ENCODE measurements at places on chromosomes 3 and 15.

DNA sequence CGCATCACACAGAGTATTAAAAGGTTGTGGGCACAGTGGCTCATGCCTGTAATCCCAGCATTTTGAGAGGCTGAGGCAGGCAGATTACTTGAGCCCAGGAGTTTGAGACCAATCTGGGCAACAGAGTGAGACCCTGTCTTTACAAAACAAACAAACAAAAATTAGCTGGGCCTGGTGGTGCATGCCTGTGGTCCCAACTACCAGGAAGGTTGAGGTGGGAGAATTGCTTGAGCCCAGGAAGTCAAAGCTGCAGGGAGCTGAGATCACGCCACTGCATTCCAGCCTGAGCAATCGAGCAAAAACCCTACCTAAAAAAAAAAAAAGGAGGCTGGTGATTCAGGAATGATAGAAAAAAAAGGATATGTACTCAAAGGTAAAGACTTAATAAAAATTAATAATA is 28.2 kb upstream of the ST6GAL1 start:
- no peak for DNase-seq

GRCh38 chr15:53563627-53564026 is 195.8 kb downstream of the WDR72 start:
- no peak for DNase-seq

DNA sequence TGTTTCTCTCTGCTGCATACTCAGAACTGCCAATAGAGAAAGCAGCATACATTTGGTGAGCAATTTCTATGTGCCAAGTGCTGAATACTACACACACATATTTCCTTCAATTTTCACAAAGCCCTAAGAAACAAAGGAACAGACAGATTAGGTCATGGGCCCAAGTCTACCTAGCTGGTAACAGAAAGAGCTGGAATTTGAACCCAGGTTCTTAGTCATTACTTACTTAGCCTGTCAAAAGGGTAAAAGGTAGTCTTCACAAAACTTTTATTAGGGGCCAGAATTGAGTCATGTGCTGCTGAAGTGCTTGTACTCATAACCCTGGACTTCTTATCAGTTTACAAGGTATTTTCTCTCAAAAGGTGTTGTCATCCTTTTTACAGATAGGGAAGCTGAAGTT is 10.4 kb upstream of the ABHD17C start:
- no peak for DNase-seq

- no peak for DNase-seq
Observed at GRCh38 chr3:52552089-52552488, 15.7 kb downstream of the UQCC5 start.

DNA sequence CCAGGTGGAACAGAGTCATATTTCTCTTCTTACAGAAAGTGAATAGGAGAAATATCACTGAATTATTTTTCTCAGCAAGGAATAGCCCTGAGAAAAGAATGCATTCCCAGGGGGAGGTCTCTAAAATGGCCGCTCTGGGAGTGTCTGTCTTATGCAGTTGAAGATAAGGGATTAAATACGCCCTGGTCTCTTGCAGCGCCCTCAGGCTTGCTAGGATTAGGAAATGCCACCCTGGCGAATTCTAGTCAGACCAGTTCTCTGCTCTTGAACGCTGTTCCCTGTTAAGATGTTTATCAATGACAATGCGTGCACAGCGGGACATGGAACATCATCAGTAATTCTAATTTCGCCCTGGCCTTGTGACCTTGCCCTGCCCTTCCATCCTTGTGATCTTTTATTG is 949.0 kb upstream of the SEMA6D start:
- no peak for DNase-seq

DNA sequence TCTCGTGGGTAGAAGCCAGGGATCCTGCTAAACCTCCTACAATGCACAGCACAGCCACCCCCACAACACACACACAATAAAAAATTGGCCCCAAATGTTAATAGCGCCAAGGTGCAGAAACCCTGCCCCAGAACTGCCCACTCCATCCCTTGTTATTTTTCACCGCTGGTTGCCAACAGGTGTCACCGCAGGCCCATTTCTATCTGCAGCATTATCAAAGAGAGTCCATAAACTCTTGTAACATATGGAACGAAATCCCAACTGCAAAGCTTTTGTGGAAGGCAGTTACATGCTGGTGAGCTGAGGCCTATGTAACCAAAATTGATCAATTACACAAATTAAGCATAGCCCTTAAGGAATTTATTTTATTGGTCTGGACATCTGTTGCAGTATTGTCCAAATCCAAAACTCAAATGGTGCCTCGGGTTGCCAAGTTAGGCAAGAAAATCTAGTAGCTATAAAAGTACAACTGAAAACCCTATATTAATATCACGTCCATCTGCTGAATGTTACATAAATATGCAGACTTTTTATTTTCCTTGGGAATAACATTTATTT is 66.2 kb downstream of the SAMMSON start:
- no peak for DNase-seq

- DNase-seq: no peak
Observed at GRCh38 chr15:52294881-52295420, 653 bp downstream of the MYO5C start.

- no peak for DNase-seq
Observed at GRCh38 chr3:183392186-183393034, 36.0 kb downstream of the MCF2L2 start.

DNA sequence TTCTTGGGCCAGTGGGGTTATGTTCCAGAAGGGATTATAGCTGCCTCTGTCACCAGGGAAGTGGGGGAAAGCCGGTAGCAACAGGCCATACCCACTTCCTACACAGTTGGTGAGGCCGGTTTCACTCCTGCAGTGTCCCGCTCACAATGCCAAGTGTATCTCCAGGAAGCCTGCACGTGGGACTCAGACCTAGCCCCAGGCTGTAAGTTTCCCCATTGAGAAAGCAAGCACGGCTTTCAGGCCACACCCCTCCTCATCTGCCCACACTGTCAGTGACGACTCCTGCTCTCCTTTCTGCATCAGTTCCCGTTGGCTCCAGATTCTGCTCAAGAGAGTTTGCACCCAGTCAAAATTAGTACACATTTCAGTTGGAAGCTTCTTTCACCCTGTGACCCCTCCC is 51.6 kb upstream of the CPOX start:
- no peak for DNase-seq

DNA sequence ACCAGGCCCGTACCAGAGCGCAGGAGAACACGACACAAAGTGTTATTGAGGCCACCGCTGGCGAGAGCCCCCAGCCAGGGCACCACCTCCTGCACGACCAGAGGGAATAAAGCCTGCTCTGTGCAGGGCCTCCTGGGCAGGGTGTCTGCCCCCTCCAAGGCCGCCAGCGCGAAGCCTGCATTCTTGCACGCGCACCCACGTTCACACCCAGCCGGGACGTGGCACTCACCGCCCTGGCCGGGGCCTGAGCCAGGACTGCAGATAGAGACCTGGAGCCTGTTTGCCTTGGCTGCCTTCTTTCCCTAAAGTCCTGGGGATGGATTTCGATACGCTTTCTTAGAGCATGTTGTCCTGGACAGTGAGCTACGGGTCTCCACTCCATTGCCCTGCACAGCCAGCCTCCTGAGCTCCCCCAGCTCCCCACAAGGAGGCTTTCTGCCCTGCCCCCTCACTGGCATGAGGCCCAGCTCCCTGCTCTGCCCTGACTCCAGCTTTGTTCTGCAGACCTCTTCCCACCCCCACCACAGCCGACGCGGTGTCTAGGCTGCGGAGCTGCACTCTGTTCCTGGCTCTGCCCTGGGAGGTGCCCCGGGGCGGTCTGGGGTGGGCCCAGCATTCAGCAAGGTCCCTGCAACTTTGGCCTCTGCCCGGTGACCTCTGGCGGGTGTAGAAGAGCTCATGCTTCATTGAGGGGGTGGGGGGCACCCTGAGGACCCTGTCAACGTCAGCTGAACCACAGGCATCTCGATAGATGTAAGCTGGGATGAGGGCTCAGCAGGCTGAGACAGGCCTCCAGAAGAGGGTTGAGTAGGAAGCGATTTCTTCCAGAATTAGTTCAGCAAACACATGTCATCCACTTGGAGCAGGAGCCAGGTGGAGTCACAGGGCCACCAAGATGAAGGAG is 145.0 kb downstream of the LRRK1 start:
- DNase-seq: no peak

DNA sequence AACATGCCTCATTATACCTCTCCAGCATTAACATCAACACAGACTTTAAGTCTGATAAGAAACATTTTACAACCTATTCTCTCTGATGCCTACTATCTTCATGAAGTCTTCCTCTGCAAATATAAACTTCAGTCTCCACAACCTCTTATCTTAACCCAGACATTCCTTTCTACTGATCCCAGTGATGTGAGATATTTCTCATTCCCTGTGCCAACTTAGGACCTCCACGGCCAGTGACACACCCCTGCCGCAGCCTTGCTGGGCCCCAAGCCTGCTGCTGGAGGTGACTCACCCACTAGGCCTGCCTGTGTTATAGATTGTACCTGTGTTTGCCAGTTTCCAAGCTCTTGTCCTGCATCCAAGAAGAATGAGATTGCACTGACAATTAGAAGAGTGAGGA is 734.5 kb upstream of the CADM2 start:
- no peak for DNase-seq

DNA sequence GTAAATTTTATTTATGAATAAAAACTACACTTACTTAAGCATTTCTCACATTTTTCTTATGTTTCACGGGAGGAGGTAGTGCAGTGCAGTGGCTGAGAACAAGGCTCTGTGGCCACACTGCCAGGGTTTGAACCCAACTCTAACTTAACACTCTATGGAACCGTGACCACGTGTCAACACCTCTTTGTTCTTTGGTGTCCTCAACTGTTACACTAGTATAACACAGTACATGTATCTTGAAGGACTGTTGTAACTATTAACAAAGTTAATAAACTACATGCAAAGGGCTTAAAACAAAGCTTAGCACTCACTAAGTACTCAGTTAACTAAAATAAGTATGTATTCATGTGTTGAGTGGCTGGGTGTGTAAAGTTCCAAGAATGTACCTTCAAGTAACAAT is 19.5 kb downstream of the CD47 start:
- DNase-seq: no peak

DNA sequence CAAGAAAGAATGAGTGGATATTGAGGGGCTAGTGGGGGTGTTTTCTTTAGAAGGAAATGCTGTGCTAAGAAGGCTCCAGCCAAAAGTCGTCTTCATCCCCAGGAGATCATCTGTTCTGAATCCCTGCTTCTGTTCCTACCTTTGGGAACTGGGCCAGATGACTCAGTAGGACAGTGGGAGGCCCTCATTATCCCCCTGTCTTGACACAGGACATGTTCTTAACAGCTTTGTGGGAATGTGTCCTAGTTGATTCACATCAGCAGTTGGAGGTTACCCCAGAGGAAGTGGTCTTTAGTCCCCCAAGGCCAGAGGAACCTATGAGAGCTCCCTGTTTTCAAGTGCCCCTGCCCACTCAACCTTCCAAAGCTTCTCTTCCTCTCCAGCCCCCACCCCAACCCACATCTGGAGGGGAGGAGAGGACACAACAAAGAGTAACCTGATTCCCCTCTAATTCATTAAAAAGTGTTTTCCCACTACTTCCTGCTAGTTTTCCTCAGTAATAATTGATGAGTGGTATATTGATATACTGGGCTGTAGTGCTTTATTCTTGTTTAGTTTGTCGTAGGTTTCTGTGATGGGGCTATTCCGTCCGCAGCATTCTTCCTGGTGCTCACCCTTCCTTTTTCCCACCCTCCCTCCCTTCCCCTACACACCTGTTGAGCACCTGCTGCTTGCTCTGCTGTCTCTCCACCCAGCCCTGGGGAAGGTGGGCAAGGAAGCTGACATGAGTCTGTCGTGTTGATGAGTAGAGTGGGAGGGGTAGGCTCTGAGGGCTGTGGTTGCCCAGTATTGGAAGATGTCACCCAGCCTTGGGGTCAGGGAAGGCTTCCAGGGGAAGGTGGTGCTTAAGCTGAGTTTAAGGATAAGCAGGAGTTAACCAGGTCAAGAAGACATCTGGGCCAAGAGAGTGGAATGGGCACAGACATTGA is 9.3 kb downstream of the PXYLP1 start:
- no peak for DNase-seq

GRCh38 chr3:11047500-11047899 is 55.0 kb downstream of the SLC6A1 start:
- DNase-seq: no peak

DNA sequence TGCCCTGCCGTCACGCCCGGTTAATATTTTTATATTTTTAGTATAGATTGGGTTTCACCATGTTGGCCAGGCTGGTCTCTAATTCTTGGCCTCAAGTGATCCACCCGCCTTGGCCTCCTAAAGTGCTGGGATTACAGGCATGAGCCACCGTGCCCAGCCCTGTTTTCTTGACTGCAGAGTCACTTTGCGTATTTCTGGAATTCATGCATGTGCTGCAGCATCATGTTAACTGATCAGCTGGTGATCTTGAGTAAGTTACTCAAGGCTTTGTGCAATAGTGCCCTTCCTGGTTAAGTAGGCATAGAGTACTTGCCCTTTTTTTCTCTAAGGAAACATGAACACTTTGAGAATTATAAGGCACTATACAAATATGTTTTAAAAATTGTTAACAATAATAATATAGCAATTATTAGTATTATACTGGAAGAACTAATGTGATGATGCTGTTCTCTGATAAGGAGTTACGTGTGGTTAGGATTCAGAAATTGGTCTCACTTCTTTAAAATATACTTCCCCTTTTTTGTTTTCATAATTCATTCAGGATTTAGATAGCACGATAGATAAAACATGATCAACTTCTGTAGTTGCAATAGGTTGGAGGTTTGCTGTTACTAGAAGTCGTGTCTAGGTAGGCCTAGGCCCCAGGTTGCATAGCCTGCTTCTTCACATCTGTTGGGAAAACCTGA is 33.6 kb downstream of the GPR171 start:
- DNase-seq: no peak
